ENCODE measurements at places on chromosomes 3 and 15.

GRCh38 chr3:32062950-32063582, 43.4 kb upstream of the GPD1L start:
- DNase-seq: no peak

GRCh38 chr3:151327571-151328198, 1.7 kb downstream of the P2RY13 start:
- no peak for DNase-seq

- DNase-seq: no peak
Observed at GRCh38 chr3:106120356-106120755, 251.5 kb upstream of the CBLB start.

- DNase-seq: no peak
Observed at GRCh38 chr3:150972366-150973071, at the start of gene CLRN1. TSS of gene CLRN1 (minus strand) at chr3:150972727. CDS start at chr3:150972708, 19 bp downstream.

DNA sequence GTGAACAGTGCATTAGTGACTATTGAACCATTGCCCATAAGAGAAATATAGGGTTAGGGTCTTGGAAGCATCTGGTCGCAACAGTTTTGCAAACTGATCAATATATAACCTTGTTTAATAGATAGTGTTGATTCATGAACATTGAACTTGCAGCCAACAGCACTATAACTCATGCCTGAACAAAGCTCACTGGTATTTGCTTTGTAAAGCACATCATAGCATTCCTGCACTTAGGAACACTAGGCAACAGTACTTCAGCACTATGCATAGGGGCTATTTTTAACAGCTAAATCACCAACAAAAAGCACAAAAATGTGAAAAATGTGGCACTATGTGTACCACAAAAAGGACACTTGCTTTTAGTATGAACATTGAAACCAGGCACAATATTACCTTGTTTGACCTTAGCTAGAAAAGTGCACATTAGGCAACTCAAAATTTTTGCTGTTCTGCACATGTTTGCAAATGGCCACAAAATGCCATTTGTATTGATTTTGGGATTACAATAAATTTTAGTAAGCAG, 68.0 kb downstream of the OXNAD1 start:
- no peak for DNase-seq

- DNase-seq: no peak
Observed at GRCh38 chr3:4493941-4494894, 1.1 kb downstream of the ITPR1 start.

GRCh38 chr15:94631608-94632007, 400.2 kb downstream of the MCTP2 start:
- no peak for DNase-seq

GRCh38 chr3:17290894-17291293, 406.1 kb downstream of the PLCL2 start:
- no peak for DNase-seq

DNA sequence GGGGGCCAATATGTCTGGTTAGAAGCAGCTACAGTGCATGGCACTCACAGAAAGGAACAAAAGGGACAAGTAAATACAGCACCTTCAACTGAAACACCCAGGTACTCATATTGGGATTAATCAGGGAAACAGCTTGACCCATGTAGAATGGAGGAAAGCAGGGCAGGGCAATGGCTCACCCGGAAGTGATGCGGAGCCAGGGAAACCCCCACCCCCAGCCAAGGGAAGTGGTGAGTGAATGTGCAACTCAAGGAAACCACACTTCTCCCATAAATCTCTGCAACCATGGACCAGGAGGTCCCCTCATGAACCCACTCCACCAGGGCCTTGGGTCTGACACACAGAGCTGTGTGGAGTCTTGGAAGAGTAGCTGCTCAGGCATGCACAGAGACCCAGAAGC, 117.1 kb downstream of the MTHFS start:
- no peak for DNase-seq

GRCh38 chr3:18134386-18135059, 290.6 kb downstream of the SATB1 start:
- no peak for DNase-seq

DNA sequence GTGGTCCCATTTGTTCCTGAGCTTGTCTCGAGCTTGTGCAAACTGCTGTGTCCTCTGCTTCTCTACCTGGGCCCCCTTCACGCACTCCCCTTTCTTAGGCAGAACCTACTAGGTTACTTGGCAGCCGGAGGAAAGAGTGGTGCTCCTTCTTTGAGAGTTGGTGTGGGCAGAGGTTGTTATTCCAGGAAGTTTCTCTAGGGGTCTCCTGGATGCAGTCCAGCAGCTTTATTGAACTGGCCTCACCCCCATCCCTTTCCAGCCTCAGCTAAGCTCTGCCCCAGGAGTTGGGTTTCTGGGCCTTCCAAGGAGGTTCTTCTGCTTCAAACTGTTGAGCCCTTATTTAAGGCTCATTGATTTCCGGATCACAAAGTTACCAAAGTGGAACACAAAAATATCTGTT, 103.2 kb downstream of the C3orf70 start:
- no peak for DNase-seq

DNA sequence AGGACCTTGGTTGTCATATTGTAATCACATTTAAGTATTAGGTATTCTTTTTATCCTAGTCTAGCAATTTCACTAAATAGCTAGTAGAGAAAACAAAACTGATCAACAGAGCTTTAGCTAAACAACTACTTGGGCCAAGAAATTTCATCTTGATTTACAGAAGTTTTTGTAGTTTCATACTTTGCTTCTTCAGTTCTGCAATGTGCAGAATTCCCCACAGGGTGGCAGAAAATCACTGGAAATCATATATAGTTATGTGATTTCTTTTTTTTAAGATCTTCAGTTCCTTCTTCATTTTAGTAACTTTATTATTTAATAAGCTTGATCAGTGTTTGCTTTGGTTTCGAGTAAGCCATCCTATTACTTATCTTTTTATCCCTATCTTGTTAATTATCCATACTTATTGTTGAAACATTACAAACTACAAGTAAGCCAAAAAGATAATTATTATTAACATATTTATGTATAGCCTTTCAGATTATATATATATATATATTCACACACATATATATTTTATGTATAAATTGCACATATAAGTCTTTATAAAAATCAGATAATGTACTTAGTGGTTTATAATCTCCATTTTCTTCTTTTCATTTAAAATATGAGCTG, 2.2 kb upstream of the BNIP2 start:
- no peak for DNase-seq

DNA sequence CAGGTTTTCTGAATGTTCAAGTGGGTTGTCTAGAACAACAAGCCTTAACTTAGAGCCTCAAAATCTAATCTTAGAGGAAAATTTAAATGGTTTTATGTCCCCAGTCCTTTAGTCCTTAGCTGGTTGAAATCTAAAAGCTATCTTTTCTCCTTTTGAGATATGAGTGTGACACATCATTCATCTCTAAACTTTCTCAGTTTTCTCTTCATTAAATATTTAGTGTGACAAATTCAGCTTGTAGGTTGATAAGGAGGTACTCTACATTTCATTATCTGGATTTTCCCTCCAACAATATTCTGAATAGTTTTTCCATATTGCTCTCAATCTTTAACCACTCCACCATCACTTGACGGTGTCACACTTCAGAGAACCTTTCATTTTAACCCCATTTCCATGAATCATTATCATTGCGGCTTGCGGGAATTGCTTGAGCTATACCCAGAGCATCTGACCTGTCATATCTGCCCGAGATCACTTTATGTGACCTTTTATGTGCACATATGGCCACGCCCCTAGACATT, 16.1 kb upstream of the ATP8B4 start:
- no peak for DNase-seq

- DNase-seq: no peak
Observed at GRCh38 chr3:28328188-28329151, 20.1 kb upstream of the ZCWPW2 start.

DNA sequence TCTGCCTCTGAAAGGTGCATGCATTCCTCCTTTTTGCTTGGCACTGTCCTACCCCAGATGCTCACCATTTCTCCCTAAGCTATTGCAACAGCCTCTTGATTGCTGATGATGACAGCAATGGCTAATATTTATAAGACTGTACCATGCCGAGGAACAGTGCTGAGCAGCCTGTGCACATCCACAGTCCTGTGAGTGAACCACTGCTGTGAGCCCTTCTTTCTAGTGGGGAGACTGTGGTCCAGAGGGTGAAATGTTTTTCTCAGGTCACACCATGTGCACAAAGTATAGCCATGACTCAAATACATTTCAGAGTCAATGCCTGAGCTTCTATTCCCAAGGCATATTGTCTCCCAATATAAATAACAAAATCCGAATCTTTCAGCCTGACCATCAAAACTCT, 231.2 kb upstream of the LRTM1 start:
- no peak for DNase-seq

- no peak for DNase-seq
Observed at GRCh38 chr15:42355291-42355690, 4.0 kb upstream of the CAPN3 start.

GRCh38 chr3:136414476-136414875, 164.3 kb downstream of the PCCB start:
- no peak for DNase-seq

DNA sequence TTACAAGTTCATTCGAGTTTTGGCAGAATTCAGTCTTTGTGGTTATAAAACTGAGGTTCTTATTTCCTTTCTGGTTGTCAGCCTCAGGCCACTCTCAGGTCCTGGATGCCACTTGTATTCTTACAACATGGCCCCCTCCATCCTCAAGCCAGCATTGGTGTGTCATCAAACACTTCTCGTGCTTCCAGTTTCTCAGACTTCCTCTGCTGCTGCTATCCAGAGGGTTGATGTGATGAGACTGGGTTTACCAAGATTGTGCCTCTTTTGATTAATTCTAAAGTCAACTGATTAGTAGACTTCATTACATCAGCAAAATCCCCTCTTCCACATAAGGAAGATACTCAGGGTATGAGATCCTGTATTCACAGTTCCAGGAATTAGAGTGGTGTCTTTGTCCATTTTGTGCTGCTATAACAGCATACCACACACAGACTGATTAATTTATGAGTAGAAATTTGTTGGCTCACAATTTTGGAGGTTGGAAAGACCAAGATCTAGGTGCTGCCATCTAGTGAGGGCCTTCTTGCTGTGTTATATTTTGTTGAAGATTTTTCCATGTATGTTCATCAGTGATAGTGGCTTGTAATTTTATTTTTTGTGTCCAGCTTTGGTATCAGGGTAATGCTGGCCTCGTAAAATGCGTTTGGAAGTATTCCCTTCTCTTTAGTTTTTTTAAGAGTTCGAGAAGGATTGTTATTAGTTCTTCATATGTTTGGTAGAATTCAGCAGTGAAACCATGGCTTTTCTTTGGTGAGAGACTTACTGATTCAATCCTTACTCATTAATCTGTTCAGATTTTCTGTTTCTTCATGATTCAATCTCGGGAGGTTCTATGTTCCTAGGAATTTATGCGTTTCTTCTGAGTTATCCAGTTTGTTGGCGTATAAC, 11.1 kb downstream of the LRCH3 start:
- no peak for DNase-seq

DNA sequence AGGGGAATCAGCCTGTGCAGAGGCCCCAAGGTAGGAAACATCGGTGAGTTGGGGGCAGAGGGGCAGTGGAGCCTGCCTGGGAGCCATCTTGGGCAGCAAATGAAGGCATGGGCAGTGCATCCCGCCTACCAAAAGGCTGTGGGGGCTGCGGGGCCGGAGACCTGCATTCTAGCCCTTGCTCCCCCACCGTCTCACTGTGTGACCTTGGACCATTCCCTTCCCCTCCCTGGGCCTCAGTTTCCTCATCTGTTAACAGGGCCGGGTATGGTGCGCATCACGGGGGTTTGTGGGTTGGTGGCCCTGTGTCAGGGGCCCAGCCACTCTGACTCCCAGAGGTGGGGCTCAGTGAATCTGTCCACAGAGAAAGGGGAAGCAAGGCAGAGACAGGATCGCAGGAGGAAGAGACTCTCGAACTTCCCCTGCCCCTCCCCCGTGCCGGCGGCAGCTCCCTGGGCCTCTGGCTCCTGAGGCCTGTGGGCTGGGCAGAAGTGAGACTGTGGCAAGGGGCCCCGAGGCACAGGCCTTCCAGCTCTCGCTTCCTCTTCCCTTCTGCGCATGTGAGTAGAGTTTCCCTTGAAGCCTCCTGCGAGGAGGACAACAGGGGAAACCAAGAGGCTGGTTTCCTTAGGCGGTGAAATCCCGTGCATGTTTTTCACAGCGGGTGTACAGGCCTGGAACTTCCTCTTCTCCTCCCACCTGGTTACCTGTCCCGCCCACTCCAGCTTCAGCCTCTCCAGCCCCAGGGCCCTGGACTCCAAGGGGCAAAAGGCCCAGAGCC, 42.9 kb downstream of the IDH2 start:
- DNase-seq: no peak

DNA sequence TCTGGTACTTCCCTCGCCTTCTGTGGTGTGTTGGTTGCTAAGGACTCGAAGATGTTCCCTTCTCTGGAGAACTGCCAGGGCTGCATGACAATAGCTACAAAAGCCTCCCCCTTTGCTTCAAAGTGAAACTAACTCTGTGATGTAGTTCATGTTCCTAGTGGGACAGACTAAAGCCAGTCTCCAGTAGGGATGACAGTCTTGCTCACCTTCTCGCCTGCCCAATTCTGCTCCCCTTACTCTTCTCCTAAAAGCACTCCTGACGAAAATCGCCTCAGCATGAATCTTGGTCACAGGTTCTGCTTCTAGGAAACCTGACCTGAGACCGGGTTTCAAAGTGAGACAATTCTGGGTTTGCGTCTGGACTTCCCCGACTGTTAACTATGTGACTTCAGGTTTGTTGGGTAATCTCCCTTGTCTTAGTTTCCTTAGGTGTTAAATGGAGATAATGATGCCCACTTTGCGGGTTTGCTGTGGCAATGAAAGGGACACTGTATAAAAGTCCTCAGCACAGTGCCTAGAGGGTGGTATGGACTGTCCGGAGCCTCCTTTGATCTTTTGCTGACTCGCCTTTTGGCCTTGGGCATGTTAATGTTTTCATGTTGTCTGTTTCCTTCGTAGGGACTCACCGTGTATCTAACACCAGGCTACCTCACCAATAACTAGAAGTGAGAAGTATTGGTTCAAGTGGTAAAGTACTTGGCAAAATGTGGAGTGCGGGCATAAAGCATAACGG, 24.9 kb upstream of the THRB start:
- no peak for DNase-seq

GRCh38 chr15:50137893-50138292, 18.9 kb upstream of the ATP8B4 start:
- no peak for DNase-seq

DNA sequence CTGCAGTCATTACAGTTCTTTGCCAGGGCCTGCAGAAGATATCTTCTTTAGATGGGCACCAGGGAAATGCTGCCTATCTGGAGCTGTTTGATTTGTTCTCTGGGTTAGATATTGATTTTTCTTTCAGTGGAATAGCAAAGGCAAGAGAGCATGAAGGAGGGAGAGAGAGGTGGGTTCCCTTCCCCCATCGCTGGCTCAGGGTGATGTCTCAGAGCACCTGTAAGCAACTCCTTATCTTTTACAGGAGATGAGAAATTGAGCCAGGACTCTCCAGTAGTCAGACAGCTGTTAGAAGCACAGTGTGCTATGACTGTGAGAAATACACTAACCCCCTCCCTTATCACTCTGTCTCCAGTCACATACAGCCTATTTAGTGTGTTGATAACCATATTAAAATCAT, 89.3 kb upstream of the SLC24A5 start:
- DNase-seq: no peak

- no peak for DNase-seq
Observed at GRCh38 chr15:60083318-60083717, 79.2 kb downstream of the FOXB1 start.
